ENCODE measurements at places on chromosomes 11 and 22.

- no peak for DNase-seq
These were observed 22.5 kb upstream of the DAGLA start for GRCh38 chr11:61657566-61658290.

DNA sequence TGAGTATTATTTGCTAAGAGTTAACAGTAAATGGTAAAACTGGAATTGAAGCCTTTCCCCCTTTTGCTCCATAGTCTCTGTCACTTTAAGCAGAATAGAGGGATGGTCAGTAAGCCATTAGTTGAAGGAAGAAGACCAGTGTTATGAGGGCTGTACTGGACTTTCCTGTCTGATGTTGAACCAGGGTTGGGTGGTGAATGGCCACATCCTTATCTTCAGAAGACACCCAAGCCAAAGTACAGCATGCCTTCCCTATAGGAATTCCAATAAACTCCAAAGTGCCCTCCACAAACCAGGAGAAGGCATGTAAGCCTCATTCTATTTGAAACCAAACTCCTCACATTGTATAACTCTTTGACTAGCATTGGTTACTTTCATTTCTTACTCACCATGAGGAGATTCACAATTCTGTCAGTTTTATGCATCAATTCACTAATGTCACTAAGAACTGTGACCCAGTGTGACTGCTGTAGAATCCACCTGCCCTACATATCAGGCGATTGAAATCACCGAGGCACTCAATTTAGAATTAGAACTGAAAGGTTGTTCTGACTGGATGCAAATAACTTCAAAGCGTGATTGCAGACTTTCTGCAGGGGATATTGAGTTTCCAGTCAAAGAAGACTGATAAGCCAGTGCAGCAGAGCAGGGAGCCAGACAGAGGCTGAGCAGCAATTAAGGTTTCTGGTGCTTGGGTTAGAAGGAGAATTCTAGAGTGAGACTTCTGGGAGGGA is 107.1 kb upstream of the DDI1 start:
- DNase-seq = no peak

DNA sequence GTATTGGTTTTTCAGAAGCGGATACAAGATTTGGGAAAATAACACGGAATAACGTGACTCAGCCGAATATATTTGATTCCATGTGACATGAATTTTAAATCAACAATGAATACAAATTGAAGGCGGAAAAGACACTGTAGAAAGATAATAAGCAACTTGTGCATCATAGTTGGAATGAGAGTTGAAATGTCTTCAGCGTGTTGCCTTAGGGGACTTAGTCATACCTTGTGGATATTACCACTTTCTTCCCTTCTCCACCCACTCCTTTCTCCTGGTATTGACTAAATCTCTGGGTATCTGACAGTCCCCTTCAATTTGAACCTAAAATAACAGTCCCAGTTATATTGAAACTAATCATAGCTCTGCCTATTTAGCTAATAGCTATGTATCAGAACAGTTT is 2373.1 kb upstream of the RAG2 start:
- DNase-seq = no peak

- no peak for DNase-seq
These were observed 59.0 kb downstream of the NCAPD3 start for GRCh38 chr11:134164490-134165370.

GRCh38 chr22:22752556-22753477 is 108.4 kb downstream of the GGTLC2 start:
- DNase-seq = no peak

GRCh38 chr11:72040491-72041363 is 39.6 kb downstream of the NUMA1 start:
- DNase-seq = peak; percentile 75

DNA sequence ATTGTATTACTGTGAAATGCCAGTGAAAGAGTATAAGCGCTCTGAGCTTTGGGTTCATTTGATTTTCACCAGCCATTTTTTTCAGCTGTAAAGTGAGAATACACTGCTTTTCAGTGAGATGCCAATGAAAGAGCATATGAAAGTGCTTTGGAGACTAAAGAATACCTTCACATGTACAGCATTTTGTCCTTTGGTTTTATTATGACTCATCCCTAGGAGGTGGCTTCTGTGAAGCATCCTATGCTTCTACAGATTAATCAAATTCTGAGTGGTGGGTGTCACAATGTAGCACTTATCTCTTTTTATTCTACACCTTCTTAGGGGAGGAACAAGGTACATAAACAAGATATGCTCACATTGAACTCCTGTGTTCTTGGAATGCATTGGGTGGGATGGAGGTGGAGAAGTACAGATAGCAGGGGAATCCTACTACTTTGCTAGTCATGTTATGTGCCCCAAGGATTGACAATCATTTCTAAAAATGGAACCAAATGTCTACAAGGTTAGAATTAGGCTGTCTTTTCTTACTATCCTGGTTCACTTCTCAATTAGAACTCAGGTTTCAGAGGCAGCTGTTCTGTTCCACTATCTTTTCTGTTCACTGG is 18.7 kb downstream of the TRIM44 start:
- no peak for DNase-seq

DNA sequence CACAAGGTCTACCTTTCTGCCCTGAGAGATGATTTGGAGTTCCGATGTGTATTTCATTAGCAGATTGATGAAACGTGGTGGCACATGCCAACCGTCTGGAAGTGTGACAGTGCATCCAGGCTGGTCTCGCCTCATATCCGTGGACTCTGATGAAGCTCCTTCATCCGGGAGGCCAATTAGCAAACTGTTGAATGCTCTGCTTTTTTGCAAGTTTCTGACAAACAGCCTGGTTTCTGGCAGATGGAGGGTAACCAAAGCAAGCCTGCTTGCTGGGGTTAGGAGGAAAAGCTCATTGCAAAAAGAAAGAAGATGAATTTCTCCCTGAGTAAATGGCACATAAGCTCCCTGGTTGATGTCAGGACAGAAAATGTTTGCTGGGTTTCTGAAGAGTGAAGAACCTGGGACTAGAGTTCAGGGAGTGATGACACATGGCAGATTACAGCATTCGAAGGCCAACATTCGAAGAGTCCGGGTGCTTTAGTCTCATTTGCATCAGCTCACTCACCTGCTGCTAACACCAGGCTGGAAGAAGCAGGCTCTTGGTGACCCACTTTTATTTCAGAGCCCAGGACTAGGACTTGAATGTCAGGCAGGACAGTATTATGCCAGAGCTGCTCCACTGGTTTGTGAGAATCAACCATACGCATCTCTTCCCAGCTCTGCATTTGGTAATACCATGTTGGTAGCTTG is 135.9 kb upstream of the TTC12 start:
- DNase-seq = no peak

DNA sequence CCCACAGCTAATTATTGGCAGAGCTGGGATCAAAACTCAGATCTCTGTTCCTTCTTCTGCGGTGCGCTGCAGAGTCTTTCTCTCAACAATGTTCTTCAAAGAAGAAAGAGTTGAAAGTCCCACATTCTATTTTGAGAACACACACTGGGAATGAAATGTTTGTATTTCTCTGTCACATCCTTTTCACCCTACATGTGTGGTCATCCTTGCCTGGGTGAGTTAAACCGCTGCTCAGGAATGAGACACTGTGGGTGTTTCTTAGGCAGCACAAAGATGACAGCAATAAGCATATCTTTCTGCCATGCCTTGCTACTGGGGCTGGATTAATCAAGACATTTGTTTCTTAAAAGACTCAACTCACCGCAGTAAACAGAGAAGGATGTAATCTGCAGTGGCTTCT is 222.6 kb downstream of the LARGE1 start:
- DNase-seq = no peak

- no peak for DNase-seq
These were observed 83.6 kb downstream of the INSC start for GRCh38 chr11:15198284-15198683.

DNA sequence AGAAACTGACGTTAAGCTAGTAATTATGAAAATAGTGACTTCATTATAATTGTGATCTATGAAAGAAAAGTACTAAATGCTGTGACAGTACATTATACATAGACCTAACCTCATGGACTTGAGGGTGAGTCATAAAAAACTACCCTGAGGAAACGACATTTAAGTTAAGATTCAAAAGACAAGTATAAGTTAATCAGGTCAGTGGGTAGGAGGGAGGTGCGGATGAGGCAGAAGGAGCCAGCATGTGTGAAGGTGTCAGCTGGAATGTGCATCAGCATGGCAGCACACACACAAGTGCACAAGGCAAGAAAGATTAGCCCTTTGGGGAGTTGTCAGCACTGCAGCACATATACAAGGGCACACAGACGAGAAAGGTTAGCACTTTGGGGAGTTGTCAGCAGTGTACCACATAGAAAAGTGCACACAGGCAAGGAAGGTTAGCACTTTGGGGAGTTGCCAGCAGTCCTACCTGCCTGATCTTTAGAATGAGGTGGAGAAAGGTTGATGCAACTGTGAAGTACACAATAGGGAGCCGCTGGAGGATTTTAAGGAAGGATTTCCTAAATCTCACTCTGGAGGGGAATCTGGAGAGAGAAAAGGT is 31.6 kb upstream of the CAVIN3 start:
- DNase-seq = no peak

- DNase-seq = no peak
These were observed 24.3 kb downstream of the LMO2 start for GRCh38 chr11:33867561-33867960.

DNA sequence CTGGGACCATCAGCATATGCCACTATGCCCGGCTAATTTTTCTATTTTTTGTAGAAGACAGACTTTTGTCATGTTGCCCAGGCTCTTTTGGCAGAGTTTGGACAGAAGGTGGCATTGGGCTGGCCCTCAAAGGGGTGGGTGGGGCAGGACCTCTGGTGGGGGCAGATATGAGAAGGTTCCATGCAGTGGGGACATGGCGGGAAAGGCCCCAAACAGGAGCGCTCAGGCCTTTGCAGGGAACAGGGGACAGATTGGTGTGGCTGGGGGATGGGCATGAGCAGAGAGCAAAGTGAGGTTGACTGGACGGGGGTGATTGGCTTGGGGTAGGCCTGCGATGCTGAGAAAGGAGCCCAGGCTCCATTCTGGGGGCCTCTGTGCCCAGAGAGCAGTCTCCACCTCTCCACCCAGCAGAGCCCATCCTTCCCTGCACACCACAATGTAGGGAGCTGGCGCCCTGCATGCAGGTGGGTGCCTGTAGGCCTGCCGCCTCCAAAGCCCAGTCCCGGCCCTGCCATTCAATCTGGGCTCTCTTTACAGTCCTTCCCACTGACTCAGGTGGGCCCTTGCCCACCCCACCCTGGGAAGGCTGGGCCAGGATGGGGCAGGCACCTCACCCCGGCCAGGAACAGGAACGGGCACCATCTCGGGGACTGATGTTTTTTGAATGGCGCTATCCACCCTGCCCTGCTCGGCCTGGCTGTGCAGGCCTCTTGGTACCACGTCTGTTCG is 98.7 kb downstream of the MORC2 start:
- DNase-seq = no peak

GRCh38 chr11:76524919-76525318 is 80.1 kb downstream of the EMSY start:
- no peak for DNase-seq

DNA sequence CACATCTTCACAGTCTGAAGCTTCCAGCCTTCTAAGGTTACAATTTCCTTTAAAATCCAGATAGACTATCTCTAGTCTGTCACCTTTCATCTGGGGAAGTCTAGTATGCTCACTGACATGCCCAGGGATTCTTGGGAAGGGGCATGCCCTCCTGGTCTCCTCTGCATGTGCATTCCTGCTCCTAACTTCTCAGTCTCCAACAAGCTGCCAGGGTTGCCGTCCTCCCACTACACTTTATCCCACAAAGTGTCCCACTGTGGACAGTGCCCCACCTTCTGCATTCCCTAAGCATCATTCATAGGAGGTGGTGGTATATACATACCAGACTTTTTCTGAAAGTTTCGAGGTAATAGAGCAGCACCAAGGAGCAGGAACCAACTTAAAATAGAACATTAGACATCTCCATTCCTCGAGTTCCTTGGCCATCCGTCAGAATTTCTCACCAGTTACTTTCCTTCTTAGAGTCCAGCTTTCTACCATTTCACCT is 28.7 kb downstream of the EIF3F start:
- no peak for DNase-seq

DNA sequence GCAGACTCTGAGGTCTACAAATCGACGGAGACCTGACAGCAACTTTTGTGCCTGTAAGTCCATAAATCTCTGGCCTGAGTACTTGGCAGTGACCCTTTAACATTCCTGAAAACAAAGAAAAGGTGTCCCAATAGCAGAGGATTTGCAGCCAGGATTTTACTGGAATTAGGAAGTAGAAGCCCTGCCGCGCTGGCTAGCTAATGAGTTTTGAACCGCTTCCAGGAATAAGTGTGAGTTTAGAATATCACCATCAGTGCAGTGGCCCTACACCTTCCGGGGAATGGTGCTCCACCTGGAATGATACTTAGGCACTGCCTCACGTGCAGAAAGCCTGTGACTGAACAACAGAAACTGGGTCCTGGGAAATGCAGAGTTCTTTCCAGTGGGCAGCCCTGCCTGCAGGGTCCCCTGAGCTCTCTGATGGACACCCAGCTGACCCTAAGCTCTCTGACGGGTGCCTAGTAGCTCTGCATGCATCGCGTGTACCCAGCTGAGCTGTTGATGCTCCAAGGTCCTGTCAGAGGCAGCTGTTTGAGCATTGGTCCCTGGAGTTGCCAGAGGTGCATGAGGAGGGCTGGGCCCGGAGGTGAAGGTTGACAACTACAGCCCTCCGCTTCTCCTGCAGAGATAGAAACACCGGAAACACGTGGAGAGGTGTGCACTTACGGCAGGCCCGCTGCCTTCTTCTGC is 380.9 kb downstream of the TBC1D22A start:
- no peak for DNase-seq

DNA sequence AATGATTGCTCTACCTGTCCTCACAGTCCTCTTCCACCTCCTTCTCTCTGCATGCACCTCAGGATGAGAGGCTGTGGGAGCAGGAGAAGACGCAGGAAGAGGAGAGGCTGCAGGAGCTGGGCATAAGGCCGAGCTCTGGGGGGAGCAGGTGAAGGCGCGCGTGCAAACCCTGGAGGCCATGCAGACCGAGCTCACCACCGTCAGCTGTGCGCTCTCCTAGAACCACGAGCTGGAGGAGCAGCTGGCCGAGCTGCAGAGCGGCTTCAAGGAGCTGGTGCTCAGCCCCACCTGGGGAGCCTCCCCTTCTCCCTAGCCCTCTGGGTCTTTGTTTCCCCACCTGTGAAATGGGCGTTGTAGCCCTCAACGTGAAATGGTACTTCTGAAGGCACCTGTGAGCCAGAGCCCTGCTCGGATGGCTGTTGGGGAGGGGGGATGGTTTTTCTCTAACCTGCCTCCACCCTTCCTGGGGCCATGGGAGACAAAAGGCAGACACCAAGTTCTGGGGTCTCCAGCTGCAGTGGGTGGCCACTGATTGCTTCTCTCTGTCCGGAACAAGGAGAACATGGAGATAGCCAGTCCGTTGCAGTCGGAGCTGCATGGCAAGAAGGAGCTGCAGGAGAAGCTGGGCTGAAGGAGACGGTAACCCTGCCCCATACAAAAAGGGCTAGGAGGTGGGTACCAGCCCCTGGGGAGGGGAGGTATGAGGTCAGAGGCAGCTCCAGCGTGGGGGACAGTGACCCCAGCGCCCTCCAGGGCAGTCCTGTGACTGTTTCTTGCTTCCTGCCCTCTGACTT is 65.2 kb upstream of the A4GALT start:
- no peak for DNase-seq

- DNase-seq = no peak
These were observed 859.0 kb downstream of the FAM181B start for GRCh38 chr11:81874635-81875034.

- DNase-seq = no peak
These were observed 2.7 kb downstream of the RNF169 start for GRCh38 chr11:74751303-74751702.

Measured in SK-N-MC (cell line).